Astrocyte of the hippocampus (primary cell): ENCODE measurements at places on chromosomes 5 and 9.

DNA sequence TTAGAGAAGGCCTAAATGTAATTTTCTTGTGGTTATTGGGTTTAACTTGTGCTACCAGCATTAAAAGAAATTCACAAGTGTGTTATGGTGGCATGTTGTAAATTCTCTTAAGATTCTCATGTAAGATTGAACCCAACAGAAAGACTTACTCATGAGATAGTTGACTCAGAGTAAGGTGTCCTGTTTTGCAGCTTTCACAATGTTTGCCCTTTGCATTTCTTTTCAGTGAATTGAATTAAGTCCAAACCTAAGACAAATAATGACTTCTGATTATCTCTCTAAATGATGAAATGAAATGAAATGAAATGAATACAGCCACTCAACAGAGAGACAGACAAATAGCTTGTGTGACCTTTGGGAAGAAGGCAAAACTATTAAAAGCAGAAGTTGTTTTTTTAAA is 1696.9 kb upstream of the WWC1 start:
- no peak for DNase-seq

DNA sequence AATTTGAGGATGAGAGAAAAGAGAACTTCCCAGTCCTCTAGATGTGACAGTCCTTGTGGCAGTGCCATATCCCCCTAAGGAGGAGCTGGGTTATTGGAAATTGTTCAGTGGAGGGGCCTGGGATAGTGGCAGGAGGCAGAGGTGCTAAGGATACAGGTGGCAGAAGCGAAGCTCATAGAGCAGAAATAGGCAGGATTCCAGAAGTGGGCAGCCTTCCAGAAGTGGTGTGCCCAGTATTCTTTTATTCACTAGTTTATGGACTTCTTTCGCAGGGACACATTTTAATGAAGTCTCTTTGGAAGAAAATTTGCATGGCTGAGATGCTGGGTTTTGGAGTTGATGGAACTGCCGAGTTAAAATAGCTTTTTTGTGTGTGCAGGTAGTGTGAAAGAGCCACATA is 6.8 kb downstream of the PIK3R1 start:
- DNase-seq: no peak

DNA sequence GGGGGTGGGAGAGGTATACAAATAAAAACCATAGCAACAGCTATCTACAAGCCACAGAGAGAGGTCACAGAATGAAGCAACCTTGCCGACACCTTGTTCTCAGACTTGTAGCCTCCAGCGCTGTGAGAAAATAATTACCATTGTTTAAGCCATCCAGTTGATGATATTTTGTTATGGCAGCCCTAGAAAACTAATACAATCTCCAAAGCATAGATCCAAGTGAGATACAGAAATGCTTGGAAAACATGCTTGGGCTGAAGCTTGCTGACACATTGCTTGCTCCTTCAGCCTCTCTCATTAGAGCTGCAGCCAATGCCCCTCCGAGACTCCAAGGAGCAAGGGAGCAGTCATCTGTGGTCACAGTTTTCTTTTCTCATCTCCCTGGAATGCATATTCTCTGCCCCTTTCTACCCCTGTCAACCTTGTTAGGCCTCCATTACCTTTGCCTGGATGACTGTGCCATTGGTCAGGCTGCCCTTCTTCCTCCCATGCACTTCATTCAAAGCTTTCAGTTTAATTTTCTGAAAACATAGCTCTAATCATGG is 401.4 kb upstream of the KLF4 start:
- peak; percentile 34 for DNase-seq

DNA sequence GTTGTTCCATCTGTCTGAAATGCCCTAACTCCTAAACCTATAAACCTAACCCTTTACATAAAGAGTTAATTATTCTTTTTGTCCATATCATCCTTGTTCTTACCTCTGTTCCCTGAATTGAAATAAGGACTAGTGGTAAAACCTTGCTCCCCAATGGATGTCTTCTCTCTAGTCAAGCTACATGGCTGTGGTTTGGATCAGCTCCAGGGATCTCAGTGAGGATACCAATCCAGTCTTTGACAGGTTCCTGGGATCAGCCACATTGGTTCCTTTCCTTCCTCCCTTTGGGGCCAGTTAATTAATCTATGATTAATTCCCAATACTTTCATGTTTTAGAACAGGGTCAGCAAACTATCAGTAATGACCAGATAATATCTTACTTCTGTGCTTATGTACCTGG is 151.6 kb downstream of the SIL1 start:
- DNase-seq: no peak

DNA sequence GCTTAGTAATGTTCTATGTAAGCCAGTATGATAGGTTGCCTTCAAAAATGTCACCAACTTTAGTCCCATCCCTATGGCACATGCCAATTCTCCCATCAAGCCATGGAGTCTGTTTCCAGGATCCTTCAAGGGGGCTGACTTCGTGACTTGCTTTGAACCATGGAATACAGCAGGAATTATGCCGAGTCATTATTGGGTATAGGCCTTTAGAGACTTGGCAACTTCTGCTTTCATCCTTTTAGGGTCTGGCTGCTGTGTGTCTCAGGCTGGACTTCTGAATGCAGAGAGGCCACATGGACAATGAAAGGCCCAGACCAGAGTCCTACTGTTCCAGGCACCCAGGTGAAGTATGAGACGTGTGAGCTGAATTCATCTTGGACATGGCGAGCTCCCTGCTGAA is 109.8 kb downstream of the DENND1A start:
- DNase-seq: no peak

GRCh38 chr9:103245369-103245768 is 250.2 kb downstream of the CYLC2 start:
- DNase-seq: peak; percentile 15

DNA sequence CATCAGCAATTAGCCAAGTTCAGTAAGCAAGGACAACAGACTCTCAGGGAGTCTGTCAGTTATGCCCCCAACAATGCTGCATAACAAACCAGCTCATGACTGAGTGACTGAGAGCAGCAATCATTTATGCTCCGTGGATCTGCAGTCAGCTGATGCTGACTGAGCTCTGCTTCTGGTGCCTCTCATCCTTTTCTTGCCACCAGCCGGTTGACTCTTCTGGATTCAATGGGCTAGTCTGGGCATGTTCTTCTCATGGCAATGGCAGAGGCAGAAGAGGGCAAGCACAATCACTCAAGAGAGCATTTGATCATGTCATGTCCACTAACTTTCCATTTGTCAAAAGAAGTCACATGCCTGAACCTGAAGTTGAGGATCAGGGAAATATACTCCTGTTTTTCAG is 157.0 kb upstream of the NTRK2 start:
- no peak for DNase-seq

DNA sequence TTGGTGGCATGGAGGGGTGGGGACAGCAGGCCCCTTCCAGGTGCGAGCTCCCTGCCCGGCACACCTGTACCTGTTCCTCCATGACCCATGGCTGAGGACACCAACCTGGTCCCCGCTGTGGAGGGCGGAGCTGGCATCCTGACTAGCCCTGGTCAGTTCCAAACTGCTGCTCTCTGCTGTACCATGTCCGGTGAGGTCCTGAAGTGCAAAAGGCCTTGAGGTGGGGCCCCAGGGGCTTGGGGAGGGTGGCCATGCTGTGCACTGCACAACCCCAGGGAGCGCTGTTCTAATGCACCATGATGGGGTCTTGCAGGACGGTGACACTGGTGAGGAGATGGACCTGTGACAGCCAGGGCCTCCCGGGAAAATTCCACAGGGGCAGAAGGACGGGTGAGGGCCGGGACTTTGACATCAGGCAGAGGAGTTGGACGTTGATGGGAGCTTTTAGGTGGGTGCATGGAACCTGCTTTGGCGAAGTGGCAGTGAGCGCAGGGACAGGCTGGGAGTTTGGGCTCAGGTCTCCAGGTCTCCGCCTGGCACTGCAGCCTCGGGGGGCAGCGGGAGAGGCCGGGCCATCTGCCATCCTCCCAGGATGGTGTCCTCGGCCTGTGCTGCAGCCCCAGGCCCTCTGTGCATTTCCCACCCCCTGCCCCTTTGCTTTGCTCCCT is 38.9 kb downstream of the COL5A1 start:
- DNase-seq: no peak
